Smooth muscle cell of the brain vasculature (primary cell): ENCODE measurements at places on chromosomes 5 and 9.

DNA sequence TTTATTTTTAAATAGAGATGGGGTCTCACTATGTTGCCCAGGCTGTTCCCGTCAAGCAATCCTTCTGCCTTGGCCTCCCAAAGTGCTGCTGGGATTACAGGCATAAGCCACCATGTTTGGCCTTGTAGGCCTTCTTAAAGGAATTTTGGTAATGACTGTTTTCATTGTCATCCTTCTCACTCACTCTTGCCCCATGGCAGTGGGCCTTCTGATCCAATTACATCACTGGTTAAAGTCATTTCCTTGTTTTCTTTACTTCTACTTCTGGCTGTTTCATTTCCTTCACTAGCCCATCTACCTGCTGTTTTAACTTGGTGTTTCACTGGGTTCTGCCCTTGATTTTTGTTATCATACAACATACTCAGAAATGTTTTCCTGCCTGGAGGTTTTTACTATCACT, 20.1 kb upstream of the NIM1K start:
- no peak for DNase-seq

DNA sequence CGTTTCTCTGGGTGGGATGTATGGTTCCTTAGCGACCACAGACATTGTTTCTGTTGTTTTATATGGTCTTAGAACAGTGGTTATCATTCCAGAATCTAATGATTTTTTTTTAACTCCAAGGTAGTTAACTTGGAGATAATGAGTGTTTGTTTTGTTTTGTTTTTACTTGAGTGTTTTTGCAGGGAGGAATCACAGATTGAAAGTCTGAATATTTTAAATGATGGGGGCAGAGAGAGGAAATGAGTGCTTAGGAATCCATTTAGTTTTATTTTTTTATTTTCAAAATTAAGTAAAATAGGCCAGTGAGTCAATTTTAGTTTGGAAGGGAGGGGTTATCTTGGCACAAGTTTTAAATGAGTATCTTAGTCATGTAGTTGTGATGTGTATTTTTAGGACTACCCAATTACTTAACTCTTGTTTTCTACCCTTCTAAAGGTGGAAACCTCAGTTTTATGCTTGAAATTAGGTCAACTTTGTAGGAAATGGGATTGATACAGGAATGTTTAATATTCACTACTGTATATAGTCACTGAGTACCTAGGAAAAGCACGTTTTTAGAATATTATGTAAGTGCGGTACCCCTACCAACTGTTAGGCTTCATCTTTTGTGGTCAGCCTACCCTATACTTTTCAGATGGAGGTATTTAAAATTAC, 2.0 kb downstream of the UBE2R2 start:
- DNase-seq, result no peak

- no peak for DNase-seq
These were observed 720.6 kb downstream of the PTPRD start for GRCh38 chr9:9892217-9892616.

DNA sequence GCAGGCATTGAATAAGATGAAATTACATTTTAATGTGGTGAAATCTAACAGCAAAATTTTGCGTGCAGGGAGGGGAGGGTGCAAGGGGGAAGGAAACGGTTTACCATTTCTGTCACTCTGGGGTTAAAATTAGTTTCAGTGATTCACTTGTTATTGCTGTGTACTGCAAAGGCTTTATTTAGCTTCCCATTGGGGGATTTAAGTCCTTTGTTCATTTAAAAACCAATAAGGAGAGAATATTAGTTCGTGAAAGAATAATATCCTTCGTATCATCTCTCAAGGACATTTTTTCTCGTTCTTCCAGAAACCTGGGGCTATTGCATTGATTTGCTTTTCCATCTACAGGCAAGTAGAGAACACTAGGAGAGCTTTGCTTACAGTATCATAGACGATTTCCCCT, 667.8 kb upstream of the RGMB start:
- DNase-seq, result no peak

DNA sequence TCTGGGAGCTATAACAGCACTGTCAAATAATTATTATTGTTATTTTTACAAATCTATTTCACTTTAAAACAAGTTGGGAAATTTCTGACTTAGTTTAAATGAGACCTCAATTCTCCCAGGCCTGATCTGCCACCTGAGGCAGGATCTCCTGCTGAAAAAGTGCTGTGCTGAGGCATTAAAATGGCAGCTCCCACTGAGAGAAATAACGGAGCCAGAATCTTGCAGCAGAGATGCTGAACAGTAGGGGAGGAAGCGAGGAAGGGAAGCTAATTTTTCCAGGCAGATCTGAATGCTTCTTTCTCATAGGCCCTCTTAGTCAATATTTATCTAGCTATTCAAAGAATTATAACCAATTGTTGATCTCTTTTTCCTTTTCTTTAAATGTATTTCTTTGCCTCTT, 196.3 kb downstream of the ZNF462 start:
- no peak for DNase-seq

DNA sequence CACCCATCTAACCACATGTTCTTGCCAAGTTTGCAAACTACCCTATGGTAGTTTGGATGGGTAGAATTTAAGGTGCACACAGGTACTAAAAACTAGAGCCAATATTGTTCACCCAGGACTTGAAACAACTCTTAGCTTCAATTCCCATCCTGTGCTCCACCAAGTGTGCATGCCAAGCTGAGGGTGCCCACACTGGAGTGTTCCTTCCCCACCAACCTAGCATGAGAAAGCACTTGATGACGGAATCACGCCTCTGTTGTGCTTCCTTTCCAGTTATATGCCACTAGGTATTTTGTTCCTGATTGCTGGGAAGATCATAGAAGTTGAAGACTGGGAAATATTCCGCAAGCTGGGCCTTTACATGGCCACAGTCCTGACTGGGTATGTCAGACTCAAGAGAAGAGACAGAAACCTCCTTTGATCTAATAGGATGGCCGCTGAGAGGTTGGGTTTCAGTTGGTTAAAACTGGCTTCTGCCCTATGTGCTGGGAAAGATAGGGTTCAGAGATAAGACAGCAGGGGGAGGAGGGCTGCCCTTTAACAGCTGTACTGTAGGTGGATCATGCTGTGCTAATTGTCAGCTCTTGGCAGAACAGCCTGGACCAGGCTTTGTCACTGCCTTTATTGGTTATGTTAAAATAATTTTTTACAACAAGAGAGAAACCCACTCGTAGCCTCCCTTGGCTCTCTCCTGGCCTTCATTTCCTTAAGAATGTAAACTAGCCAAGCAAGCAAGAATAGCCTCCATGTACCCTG, 83.5 kb downstream of the SLC1A1 start:
- DNase-seq, result no peak

DNA sequence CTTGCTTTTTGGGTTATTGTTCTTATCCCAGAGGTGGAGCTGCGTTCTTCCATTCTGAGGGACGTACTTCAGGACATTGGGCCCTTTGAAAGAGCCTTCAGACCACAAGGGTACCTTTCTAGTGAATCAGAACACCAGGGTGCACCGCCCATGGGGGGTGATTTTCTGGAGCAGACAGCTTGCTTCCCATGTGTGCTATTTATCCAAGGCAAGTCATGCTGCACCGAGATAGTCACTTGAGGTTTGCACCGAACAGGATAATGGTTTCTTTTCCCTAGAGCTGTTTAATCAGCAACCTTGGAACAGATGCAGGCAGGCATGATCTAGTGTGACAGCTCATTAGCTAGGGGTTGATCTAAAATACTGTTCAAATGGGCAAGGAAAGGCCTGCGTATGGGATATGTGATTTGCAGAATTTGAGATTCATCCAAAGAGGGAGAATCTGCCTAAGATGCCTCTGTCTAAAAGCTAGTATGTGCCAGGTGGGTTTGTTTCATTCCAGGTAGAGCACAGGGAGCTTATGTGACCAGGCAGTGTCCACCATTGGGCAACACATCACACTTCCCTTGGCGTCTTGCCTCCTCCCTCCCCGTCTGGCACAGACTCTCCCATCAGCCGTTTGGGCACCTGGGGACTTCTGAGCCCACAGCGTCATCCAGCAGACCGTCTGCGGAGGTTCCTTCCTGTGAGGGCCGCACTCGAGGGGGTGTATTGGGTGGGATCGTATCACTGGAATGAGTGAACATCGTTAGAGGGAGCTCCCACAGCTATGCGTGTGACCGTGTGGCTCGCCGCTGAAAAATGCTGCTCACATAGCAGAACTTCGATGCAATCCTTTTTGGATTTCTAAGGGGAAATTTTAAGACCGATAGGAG, 23.0 kb downstream of the ABL1 start:
- no peak for DNase-seq

GRCh38 chr9:119829186-119829585, 460.0 kb upstream of the BRINP1 start:
- no peak for DNase-seq

GRCh38 chr5:173018358-173018757, 34.8 kb downstream of the ATP6V0E1 start:
- no peak for DNase-seq

GRCh38 chr5:153888781-153889180, 149.9 kb downstream of the FAM114A2 start:
- no peak for DNase-seq

DNA sequence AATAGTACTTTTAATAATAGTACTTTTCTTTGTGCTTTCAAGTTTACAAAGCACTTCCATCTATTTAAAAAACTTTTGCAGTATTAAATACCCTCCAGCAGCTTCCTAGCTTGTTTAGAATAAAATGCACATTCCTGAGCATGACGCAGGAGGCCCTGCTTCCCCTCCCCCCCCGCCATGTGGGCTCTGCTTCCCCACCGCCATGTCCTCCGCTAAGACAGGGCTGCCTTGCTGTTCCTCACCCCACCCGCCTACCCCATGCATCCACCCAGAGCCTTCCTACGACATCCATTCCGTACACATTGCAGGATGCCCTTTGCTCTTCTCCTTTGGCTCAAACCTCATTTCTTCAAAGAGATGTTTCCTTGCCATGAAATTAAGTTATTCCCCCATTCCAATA, 205.9 kb upstream of the MSX2 start:
- no peak for DNase-seq

DNA sequence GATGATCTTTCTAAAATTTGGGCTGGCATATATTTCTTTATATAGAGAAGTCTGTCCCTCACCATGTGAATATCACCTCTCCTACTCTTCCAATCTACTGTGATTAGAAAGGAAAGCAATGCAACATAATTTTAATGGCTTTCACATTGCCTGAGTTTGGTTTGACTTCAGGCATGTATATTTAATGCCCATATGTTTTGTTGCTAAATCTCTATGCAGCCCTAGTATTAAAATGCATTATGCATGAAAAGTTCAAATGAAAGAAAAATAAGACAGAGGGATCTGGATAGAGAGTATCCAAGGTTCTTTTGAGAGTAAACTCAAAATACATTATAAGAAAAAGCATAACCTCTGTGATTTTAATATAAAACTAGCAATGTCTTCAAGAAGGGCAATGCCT, 518.3 kb downstream of the PRR16 start:
- DNase-seq, result no peak

DNA sequence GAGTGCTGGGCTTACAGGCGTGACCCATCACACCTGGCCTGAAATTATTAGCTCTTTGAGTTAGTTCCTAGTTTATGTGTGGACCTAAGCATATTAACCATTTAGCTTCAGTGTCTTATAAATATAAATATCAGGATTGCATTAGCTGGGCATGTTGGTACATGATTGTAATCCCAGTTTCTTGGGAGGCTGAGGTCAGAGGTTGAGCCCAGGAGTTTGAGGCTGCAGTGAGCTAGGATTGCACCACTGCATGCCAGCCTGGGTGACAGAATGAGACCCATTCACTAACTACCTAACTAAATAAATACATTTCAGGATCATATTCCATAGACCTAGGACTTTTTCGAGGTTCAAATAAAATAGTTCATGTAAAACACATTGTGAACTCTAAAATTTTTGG, 129.8 kb downstream of the VPS13A start:
- DNase-seq, result no peak

GRCh38 chr5:117414926-117415325, 840.3 kb upstream of the SEMA6A start:
- DNase-seq, result no peak

DNA sequence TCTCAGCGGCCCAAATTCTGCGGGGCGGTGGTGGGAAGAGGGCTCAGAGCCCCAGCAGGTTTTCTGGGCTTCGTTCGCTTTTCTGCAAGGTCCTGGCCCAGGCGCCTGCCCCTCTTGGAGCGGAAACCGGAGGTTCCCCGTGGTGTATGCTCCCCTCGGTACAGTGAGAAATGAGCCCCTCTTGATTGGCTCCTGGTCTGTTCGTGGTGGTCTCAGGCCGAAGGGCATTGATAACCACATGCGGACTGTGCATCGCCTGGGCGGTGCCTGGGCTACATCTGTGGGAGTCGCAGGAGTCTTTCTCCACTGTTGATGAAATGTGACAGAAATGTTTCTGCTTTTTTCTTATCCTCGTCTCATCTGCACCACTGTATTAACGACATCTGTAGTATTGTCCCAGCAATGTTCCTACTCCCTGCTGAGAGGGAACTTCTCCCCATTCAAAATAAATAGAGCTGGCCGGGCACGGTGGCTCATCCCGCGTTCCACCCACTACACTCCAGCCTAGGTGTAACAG, 682 bp downstream of the MAN1B1 start:
- no peak for DNase-seq

DNA sequence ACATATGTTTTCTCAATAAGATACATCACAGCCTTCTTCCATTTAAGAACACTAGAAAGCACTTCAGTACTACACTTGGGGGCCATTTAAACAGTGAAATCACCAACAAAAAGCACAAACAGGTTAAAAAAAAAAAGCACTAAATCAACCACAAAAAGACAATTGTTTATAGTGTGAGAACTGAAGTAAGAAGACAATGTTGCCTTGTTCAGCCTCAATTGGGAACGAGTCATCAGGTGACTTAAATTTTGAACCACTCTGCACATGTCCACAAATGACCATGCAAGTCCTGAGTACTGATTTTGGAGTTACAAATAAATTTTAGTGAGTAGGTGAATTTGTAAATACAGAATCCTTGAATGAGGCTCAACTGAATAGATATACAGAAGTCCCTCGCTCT, 37.2 kb upstream of the HNRNPA0 start:
- DNase-seq, result no peak

- no peak for DNase-seq
These were observed 41.7 kb downstream of the ZNF608 start for GRCh38 chr5:124704594-124705284.

GRCh38 chr5:153610009-153610408, 119.5 kb downstream of the GRIA1 start:
- DNase-seq, result no peak
